ENCODE measurements at places on chromosomes 2 and 18.

- no peak for DNase-seq
These were observed 159.0 kb downstream of the METTL4 start for GRCh38 chr18:2412281-2412680.

DNA sequence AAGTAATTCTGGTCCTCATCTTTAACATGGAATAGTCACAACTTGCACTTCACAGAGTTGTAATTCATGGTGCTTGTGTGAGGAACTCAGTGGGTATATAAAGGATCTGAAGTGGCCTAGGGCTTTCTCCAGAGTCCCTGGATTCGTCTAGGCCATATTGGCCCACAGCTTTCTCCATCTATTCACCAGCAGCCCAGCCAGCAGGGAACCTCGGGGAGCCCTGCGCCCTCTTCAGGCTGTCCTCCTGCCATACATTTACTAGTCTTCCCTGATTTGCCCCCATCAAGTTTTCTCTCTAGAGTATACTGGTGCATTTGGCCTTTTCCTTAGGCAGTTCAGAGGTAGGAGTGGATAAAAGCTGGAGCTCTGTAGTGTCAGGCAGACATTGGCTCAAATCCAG is 278.3 kb downstream of the MYCN start:
- DNase-seq: no peak

- no peak for DNase-seq
These were observed 376.6 kb upstream of the NETO1 start for GRCh38 chr18:73244401-73244800.

- DNase-seq: no peak
These were observed 91.3 kb upstream of the GLS start for GRCh38 chr2:190789074-190790004.

- no peak for DNase-seq
These were observed 30.5 kb downstream of the LAMA3 start for GRCh38 chr18:23719634-23720201.

- no peak for DNase-seq
These were observed 8.8 kb upstream of the TTLL4 start for GRCh38 chr2:218701806-218702205.

GRCh38 chr2:152602750-152603149 is 114.5 kb downstream of the PRPF40A start:
- DNase-seq: no peak

GRCh38 chr2:150388289-150388625 is 99.2 kb downstream of the RND3 start:
- DNase-seq: no peak

DNA sequence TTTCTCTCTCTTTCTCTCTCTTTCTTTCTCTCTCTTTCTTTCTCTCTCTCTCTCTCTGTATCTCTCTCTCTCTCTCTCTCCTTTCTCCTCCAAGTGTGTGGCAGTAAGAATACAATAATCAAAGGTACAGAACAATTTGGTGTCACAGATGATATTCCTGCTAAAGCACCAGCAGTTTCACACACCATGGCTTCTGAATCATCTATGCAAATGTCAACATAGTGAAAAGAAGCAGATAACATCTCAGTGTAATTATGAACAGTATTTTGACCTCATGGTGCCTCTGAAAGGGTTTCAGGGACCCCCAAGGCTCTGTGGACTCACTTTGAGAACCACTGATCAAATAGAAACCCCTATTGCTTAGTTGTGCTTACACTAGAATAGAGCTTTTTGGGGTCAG is 38.5 kb upstream of the CSRNP3 start:
- DNase-seq: no peak

DNA sequence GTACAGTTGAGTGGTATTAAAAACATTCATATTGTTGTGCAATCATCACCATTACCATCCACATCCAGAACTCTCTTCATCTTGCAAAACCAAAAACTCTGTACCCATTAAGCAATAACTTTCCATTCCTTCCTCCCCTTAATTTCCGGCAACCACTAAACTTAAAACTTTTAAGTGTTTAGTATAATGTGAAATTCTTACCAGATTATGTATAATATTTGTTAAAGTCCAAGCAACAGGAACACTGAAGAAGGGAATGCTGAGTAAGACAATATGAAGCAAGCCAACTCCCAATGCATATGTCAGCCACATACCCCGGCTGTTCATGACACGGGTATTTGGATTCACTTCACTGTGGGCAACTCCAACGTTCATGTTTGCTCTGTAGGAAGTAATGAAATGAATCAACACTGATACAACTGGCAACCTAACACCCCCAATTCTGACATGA is 1.9 kb downstream of the ORMDL1 start:
- DNase-seq: no peak

- DNase-seq: no peak
These were observed 27.5 kb downstream of the INPP4A start for GRCh38 chr2:98472132-98472650.

DNA sequence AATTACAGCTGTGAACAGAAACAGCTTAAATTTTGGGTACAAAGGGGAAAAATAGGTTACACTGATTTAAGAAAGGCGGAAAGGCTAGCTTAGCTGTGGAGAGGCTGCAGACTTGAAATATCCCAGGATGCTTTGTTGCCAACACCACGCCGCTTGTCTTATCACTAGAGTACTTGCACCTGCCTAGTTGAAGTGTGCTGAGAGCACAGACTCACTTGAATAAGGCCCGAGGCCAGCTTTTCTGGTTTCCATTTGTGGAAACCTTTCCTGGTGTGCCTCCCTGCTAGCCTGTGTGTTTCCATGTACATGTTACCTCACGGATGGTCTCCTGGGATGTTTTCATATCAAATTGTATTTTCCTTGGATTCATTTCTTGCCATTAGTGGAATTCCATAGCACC is 3.2 kb downstream of the CABLES1 start:
- DNase-seq: no peak

- no peak for DNase-seq
These were observed 6.4 kb upstream of the IMP4 start for GRCh38 chr2:130336150-130336876.

DNA sequence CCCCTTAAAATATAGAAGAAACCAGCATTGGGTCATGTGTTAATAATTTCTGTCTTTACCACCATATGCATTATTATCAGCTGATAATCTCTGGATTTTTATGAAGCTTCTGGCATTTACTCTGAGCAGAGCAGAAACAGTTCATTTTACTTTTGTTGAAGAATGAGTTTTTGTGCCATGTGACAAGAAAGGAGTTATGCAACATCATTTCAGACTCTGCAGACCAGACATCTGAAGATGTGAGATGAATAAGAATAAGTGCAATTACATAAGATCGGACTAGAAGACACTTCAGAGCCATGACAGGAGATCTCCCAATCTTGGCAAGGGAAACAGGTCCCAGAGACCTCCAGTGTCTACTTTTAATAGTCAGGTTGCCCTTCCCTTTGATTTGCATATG is 869.4 kb upstream of the VRK2 start:
- DNase-seq: no peak

- DNase-seq: no peak
These were observed 458.7 kb upstream of the HNRNPA3 start for GRCh38 chr2:176753752-176754474.

GRCh38 chr18:72692595-72692994 is 148.5 kb upstream of the CBLN2 start:
- DNase-seq: no peak

GRCh38 chr18:77433076-77433475 is 183.4 kb downstream of the GALR1 start:
- DNase-seq: no peak

- no peak for DNase-seq
These were observed 141.5 kb downstream of the FAM210A start for GRCh38 chr18:13584825-13585224.

GRCh38 chr2:185668710-185669109 is 69.9 kb upstream of the FSIP2 start:
- no peak for DNase-seq

DNA sequence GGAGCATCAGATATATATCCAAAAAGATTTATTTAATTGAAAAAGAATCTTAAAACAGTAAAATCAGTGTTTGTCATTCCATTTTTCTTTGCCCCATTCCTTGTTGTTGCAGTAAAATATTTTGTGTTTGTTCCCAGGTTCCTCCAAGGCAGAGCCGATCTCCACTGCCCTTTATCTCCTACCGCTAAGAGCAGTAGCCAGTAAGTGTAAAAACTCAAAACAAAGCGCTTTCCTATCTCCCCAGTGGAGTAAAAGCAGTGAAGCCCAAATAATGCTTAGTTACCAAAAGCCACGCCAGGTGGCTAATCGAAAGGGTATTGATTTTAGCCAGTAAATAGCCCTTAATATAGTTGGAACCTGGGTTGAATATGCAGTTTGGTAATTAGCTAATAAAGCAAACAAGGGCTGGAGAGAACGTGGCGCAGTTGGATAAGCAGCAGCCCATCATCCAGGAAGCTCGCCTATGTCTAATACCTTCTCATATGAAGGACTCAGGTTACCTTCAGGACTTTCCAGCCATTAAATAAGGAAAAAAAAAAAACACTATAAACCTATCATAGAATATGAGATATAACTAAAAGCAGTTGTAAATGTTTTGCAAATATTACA is 12.4 kb upstream of the GPD2 start:
- DNase-seq: no peak

GRCh38 chr2:121819846-121820245 is 64.4 kb downstream of the TSN start:
- no peak for DNase-seq

- DNase-seq: peak; percentile 5
These were observed 146.7 kb downstream of the MYO3B start for GRCh38 chr2:170324640-170325046.

GRCh38 chr18:24561369-24561965 is 101.0 kb downstream of the HRH4 start:
- no peak for DNase-seq

DNA sequence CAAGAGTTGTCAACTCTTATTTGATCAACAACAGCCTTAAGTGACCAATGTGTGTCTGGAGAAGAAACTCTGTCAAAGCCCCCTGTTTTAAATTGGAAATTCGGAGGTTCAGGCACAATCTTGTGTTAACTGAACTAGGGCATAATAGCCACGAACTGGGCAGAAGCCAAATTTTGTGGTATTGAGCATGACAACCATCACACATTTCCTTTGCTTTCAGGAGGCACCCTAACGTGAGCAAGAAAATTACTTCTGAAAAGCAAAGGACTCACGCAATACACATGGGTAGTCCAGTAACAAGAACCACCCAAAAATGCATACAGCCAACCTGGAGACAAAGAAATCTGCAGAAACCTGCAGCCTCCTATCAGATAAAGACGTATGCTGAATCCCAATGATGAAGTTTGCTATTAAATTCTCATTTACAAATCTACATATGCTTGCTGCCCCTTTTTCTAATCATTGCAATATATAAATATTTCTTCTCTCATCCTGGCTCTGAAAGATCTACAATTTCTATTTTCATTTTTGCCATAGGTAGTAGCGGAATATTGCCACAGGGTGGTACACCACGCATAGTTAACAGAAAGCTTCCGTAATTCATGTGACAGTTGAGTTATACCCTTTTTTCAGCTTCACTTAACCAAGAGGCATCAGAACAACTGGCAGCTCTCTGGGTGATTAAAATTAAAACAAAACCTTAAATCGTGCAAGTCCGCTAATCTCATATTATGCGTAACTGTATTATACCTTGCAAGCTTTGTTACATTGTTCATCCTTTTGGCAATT is 495.8 kb downstream of the NRXN1 start:
- no peak for DNase-seq

DNA sequence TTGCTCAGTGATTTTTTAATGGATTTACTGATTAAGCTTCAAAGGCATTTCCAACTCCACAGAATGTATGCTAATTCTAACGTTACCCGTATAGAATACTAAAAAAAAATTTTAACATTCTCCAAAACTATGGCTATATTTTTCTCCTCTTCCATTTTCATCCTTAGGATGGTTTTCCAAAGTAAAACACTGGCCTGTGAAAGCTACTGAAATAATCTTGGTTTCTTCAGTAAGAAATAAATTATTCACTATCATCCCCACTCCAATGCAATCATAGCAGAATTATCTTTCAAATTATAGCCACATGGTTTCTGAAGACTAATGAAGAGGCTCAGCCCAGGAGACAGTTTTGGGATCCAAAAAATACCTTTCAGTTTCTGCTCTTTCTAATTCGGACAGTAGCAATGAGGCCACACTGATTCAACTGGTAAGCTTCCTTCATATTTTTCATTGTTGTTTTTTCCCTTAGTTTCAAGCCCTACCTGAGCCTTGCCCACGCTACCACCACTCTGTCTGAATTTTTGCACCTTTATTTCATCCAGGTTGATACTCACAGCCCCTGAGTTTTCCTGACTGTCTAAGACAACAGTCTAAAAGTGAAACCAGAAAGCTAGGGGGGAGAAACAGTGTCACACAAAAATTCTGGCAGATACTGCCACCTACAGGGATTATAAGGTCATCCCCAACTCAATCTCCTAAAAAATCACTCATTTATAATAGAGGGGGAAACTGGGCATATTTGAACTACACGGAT is 887.9 kb downstream of the NRXN1 start:
- no peak for DNase-seq

- no peak for DNase-seq
These were observed 255.2 kb upstream of the SPRED2 start for GRCh38 chr2:65687614-65688013.

- DNase-seq: no peak
These were observed 54.1 kb downstream of the TAF1B start for GRCh38 chr2:9897331-9897737.

DNA sequence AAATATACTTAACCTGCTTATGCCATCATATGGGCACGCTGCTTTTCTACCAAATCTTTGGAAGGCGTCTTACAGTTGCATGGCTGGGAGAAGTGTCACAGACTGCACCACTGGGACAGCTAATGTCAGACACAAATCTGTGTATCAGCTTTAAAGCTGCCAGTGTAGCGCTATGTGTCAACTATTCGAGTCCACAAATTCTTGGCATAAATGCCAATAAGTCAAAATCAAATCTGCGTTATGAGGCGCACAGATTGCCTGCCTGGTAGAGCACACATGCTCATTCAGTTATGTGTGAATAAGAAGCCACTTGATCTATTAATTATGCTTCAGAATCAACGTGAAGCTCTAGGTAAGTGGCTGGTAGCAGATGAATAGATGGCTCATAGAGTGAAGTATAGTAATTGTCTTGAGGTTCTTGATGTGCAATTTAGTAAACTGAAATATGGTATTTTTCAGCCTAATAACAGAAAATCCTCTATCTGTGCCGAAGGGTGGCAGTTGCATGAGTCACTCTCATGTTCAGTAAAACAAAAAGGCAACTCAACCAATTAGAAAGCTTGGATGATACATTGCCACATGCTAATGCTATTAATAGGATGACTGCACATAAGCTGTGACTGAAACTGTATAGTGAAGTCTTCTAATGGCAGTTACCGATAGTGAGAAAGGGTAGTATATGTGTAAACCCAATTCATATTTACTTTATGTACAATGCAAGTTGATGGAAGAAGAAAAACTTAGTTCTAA is 52.0 kb downstream of the DCC start:
- DNase-seq: no peak

Measured in activated CD4-positive, alpha-beta T cell treated with anti-CD3 and anti-CD28 coated beads, Interleukin-2, amount 50 U/mL, for 24 hours (primary cell).